NCI-H2081 treated with DMSO at 0.1 percent for 48 hours (cell line): ENCODE measurements at places on chromosomes 1 and 21.
A peak's percentile ranks its signal among the peaks of the same experiment; 100 is the strongest.

GRCh38 chr1:31855038-31855845, 39.4 kb upstream of the SPOCD1 start:
- no peak for DNase-seq

DNA sequence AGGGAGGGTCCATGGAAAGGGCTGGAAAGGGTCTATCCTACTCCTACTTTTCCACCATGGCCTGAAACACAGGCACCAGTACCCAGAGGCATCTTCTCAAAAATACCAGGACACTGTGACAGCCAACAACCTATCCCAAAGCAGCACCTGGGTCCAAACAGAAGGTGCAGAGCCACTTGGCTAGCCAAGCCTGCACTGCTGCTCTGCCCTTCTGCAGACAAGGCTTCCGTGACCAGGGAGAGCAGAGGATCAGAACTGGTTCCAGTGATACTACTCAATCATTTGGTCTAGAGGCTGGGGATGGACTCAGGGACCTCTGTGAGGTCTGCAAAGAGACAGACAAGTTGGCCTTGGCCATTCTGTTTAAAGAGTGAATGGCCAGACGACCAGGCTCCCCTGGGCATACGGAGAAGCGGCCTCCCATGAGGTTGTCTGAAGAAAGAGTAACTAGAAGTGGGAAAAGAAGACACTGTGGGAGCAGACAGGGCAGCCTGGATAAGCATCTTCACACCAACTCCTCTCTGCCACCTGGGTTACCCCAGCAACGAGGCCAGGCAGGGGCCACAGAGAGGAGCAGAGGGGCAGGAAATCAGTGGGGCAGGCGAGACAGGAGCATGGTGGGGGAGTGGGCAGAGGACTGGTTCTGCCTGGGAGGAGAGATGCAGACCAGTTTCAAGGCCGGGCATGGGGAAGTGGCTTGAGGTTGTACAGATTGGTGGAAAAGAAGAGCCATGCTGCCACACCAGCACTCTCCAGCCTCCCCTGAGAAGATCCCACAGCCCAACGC, 5.7 kb downstream of the KCNN3 start:
- DNase-seq: no peak

GRCh38 chr1:204994086-204994862, 48.7 kb upstream of the CNTN2 start:
- DNase-seq: no peak

DNA sequence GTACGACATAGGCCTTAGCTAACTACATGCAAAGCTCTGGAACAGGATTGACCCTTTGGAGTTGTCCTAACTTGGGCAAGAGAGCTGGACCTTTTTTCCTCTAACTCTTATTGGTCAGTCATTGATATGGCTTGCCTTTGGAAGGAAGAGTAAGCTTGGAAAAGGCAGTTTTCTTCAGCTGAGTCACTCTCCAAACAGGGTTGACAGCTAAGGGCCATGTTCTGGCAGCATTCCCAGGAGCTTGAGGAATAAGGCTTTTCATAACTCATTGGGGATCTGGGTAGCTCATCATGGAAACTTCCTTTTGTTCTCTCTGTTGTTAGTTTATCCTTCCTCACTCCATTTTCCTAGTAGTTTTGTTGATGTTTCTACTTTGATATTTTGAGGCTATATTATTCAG, 14.5 kb upstream of the ERRFI1 start:
- DNase-seq: no peak

DNA sequence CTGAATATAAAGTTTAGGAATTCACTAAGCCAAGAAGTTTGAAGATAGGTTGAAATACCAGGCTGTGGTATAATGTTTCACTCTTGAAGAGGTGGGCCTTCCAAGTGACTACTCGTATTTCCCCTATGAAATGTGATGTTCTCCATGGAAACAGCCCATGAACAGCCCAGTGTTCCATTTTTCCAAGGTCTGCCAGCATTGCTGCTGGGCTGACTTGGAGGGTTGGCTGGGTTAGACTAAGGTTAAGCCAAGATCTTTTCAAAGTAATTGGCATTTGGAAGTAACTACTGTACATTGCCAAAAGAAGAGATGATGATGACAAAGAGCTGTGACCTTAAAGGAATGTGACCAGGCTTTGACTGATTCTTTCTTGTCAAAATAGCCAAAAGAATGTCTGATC, 73.8 kb downstream of the RPE65 start:
- no peak for DNase-seq

GRCh38 chr1:52503706-52504105, 49.2 kb downstream of the TUT4 start:
- no peak for DNase-seq

GRCh38 chr21:37028570-37028969, 22.1 kb downstream of the RIPPLY3 start:
- no peak for DNase-seq

- no peak for DNase-seq
Observed at GRCh38 chr1:222653178-222653827, 35.4 kb downstream of the MIA3 start.

DNA sequence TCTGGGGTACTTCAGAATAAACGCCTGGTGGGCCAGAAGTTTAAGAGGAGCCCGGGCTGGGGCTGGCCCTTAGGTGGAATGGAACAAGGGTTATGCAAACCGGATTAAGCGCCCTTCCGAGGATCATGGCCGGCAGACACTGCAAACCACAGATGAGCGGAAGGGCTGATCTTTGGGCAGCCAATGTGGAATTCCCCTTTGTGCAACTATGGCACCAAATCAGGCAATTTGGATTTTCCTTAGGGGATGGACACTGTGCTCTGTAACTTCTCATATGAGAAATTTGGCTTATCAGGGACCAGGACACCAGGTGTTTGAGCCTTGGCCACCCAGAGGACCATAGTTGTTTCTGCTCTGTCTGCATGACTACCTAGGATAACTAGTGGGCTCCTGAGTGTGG, 5.7 kb upstream of the IL10 start:
- DNase-seq: no peak

DNA sequence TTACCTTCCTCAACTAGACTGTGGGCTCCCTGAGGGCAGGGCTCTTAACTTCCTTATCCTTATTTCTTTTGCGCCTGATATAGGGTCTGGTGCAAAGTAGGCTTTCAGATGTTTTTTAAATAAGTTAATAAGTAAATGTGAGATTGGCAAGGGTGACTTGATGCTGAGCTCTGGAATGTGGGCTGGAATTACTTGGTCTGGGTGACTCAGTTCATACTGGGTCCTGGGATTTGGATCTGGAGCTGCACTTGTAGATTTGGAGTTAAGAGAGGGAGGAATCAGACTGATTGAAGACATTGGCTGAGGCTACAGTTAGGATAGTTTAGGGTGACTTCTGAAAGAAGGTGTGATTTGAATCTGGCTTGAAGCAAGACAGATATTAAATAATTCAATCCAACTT, 190.9 kb downstream of the GIPC2 start:
- no peak for DNase-seq

GRCh38 chr1:220875260-220875659, 4.0 kb upstream of the HLX start:
- DNase-seq: no peak

DNA sequence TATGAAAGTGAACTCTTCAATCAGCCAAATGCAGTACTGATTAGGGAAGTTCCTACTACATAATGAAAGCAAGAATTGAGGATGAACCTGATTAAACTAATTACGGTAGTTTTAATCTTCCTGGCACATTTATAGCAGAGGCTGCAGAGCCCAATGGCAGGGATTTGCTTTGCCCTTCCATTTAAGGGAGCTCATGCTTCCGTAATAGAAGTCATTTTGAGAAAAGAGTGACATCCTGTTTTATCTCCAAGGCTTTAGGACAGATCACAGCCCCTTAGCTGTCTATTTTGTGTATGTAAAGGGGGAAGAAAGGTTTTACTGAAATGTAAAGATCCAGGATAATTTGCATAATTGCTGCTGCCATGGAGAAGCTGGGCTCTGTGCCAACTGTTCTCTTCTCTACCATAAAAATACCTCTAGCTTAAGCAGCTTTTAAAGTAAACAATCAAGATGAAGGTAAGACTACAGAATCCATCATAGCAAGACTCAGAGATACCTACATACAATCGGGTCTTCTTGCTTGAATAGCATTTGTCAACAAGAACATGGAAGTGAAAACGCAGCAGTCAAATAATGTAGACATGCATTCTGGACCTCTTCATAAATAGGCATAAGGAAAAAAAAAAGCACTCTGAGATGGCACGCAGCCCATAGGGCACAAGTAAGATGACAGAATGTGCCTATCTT, 62.5 kb downstream of the ASH1L start:
- peak; percentile 87 for DNase-seq

- no peak for DNase-seq
Observed at GRCh38 chr1:45542591-45542990, 8.0 kb upstream of the AKR1A1 start.

- DNase-seq: no peak
Observed at GRCh38 chr1:39977202-39977601, 22.3 kb downstream of the MFSD2A start.

DNA sequence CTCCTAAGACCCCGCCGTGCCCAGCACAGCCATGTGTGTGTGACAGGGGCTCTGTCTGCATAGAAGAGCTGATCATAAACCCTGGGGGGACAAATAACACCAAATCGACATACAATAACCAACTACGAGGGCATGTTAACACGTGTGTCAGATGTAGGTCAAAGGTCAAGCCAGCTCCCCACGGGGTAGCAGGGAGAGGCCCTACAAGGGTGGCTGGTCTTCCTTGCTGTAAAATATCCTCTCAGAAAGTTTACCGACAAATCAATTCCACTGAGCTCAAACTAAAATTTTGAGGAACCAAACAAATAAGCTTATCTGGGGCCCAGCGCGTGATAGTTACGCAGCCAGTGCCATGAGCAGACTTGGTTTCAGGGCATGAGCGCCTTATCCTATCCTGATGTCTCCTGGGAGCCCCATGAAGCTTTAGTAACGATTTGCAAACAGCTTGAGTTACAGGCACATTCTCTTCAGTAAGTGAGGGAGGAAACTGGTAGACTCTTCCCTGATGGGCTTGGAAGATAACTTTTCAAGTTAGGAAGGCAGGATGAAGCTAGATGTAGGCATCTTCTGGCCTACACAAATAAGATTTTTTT, 2.7 kb upstream of the TMPRSS3 start:
- DNase-seq: no peak

DNA sequence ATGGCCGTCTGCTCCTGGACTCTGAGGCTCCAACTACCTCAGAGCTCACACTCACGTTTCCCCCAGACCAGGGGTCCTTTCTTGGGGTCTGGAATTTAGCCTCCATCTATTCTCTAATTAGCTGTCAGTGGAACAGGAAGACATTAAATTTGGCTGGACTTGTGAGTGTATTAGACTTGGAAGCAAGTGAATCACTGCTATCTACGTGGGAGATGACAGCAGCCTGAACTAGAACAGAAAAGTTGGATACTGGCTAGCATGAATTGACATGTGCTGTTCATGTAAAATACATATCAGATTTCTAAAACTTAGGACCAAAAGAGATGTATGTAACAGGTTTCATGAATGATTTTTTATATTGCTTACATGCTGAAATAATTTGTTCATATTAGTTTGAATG, 28.0 kb downstream of the TAF5L start:
- no peak for DNase-seq

DNA sequence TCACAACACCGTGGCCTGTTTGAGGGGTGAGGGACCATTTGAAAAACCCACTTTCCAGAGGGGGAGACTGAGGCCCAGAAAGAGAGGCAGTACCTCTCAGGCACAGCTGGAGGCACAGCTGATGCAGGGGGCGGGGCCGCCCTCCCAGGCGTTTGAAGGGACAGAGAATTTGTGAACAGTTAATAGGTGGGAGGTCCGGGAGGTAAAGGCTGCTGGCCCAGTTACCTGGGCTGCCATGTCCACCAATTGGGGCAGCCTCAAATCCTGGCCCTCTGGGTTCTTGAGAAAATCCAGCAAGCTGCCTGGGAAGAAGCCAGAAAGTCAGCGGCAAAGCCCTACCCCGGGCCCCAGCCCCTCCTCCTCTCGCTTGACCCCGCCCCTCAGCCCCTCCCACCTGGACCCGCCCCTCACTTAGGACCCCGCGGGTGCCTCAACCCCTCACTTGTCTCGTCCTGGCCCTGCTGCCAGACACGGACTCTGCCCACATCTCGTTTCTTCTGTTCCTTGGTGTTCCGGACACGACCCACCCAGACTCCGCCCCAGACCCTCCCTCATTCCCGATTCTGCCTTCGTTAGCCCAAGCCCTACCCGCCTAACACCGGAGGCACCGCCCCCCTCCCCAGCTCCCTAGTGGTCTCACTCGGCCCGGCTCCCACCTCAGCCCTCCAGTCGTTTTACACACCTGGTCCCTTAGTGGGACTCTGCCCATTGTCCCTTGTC, 10.8 kb upstream of the AHDC1 start:
- no peak for DNase-seq

DNA sequence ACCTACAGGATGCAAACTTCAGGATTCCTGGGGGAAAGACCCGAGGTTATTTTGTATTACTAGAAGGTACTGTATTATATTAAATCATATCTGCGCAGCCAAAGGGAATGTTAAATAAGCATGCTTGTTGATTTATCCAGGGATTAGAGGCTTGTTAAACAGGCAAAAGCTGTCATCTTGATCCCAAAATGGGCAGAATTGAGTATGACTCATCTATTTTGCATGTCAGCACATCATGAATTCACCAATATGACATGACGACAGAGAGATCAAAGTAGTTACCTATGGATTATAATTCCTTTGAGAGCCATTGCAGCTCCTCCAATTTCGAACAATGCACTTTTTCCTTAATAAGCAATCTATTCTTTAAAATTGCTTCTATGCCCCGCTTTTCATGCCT, 66.1 kb downstream of the TBX15 start:
- DNase-seq: no peak

DNA sequence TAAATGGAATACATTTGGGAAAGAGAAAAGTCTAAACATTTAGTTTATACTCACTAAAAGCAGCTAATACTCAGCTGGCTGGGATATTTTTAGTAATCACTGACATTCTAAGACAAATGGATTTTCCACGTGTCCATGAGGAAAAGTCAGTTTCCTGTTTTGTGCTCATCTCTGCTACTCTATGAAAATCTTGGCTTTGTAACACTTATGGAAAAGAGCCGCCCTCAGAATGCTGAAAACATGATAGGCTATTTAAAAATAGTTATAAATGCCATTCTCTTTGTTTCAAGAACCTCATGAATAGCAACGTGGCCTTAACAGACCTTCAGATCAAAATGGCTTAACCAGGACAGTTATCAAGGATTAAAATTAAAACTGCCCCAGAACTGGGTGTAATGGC, 29.9 kb downstream of the MRAP start:
- no peak for DNase-seq

DNA sequence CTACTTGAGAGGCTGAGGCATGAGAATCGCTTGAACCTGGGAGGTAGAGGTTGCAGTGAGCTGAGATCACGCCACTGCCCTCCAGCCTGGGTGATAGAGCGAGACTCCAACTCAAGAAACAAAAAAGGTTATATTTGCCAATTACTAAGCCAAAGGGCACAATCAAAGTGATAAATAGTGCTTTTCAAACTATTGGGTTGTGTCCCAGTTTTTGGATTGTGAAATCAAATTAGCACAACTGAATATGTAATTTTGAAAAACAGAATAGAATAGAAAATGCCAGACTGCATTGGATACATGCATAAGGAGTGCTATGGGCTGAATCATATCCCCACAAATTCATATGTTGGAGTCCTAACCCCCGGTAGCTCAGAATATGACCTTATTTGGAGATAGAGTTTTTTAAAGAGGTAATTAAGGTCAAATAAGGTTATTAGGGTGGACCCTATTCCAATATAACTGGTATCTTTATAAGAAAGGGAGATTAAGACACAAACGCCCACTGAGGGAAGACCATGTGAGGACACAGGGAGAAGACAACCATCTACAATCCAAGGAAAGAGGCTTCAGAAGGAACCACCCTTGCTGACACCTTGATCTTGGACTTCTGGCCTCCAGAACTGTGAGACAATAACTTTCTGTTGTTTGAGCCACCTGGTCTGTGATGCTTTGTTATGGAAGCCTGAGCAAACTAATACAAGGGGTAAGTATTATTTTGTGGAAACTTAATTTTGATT, 42.9 kb upstream of the HUNK start:
- no peak for DNase-seq
